HFF-Myc (cell line): ENCODE measurements at places on chromosomes 2 and 18.

GRCh38 chr18:941331-941730, 36.7 kb downstream of the ADCYAP1 start:
- DNase-seq = no peak

- no peak for DNase-seq
Observed at GRCh38 chr2:136787970-136788369, 22.6 kb downstream of the THSD7B start.

- no peak for DNase-seq
Observed at GRCh38 chr18:38909972-38910371, 1344.4 kb upstream of the CELF4 start.

- no peak for DNase-seq
Observed at GRCh38 chr2:20225294-20226151, 593 bp upstream of the SDC1 start.

- DNase-seq = no peak
Observed at GRCh38 chr2:150182566-150183235, 304.8 kb downstream of the RND3 start.

DNA sequence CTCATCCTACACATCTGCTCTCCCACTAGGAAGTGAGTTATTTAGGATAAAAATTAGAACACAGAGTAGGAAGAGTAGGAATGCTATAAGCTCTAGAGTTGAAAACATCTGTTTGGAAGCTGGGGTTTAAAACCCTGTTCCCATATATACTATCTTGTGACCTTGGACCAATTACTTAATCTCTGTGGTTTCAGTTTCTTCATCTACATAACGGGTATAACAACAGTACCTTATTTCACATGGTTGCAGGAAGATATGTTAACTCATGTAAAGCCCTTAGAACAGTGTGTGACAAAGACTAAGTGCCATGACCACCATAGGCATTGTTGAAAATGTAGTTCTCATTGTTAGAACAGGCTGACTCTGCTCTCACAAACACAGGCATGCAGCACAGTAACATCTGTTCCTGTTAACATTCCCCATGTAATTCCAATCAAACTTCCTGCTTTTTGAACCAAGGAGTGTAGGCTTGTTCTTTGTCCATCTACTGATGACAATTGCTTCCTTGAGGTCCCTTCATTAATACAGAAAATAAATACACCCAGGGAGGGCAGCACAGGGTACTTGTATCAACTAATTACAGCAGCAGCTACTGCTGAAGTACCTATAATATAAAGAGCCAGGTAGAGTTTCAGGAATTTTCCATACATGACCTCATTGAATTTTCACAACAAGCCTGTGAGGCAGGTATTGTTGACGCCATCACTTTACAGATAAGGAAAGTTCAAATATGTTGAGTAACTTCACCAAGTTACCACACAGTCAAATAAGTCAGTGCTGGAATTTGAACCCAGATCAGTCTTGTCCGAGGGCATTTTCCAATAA, 204.2 kb downstream of the L3MBTL4 start:
- DNase-seq = no peak

DNA sequence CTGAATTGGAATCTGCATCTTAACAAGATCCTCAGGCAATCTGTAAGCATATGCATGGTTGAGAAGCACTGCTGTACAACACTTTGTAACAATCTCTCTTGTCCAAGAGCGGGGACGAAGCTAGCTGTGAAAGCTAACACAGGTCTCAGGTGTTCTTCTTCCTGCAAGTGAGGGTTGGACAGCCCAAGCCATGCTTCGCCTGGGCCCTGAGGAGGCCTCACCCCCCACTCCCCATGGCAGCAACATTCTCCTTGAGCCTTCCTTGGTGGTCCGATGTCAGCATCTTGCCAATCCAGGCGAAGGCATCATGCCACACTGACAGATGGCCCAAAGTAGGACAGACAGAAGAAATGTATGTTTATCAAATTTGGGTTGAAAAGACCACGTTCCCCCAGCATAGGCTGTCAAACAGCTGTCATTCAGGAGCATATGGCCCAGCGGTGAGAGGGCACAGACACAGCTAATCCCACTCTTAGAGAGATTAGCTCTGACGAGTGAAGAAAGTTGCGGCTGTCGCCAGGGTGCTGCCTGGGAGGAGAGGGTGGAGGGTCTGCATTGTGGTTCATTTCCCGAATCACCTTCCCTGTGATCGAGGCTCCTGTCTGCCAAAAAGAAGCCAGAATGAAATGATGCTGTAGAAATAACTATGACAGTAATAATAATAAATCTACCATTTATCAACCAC, 344.7 kb downstream of the MYCN start:
- no peak for DNase-seq

DNA sequence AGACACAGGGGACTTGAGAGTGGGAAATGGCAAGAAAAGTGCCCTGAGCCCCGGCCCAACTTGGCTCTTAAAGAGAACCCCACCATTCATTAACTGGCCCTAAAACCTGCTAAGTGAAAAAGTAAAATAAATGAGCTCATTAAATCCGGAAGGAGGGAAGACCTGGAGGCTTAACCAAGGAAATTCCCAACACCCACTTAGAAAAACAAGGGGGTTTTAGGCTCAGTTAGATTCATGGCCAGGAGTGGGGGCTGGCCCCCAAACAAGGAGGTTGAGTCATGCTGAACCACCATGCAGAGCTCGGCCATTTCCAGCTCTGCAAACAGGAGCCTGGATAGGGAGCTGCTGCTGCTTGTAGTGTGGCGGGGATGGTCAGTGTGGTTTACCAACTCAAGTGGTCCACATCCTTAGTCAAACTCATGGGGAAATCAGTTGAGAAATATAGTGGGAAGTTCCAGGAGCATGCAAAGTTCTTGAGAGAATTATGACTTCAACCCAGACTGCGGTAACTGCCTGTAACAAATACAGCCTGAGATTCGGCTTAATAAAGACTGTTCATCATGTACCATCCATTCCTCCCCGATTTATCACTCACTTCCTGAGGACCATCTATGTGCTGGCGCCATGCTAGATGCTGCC, 39.7 kb upstream of the MRPL19 start:
- DNase-seq = no peak

GRCh38 chr2:59427980-59428379, 1125.5 kb downstream of the BCL11A start:
- no peak for DNase-seq

DNA sequence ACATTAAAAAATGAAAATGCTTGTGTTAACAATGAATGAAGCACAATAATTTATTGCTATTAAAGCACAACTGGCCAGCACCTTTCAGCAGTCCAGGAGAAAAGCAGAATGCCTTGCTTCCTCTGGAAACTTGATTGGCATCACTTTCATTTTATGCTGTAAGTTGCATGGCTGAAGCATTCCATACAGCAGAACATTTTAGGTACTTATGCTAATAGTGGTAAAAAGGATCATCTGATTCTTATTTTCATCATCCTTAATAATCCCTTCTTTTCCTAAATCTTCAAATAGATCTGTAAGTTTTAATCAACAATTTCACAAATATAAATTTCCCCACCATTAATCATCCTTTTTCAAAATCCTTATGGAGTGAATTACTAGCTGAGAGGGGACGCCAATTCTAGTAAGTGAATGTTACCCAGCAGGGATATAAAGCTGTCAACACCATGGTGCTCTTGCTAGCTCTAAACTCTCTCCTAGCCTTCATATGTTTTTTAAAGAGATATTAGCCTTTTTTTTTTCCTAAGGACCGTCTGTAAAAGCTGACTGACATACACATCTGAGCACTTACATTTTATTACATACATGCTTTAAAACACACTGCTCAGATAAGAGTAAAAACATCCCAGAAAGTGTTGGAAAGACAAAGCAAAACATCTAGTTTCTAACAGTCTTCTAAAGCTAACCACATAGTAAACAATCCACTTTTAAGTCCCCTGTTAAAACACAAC, 5.3 kb downstream of the SATB2 start:
- DNase-seq = no peak

DNA sequence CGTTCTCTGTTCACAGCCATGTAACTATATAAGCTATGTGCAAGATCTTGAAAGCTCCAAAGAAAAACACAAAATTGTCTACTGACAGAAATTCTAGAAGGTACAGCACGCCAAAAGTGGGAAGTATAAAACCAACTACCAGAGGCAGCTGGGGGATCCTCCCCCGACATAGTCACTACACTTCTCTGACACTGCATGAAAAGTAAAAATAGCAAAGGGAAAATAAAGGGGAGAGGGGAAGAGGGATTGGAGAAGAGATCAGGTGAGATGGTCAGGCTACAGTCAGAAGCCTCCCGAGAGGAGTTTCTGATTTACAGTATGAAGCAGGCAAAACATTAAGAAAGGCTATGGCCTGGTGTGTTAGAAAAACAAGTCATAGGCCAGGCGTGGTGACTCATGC, 39.8 kb upstream of the PCBP1 start:
- DNase-seq = no peak

- no peak for DNase-seq
Observed at GRCh38 chr18:45549290-45549689, 66.0 kb upstream of the SLC14A2 start.

DNA sequence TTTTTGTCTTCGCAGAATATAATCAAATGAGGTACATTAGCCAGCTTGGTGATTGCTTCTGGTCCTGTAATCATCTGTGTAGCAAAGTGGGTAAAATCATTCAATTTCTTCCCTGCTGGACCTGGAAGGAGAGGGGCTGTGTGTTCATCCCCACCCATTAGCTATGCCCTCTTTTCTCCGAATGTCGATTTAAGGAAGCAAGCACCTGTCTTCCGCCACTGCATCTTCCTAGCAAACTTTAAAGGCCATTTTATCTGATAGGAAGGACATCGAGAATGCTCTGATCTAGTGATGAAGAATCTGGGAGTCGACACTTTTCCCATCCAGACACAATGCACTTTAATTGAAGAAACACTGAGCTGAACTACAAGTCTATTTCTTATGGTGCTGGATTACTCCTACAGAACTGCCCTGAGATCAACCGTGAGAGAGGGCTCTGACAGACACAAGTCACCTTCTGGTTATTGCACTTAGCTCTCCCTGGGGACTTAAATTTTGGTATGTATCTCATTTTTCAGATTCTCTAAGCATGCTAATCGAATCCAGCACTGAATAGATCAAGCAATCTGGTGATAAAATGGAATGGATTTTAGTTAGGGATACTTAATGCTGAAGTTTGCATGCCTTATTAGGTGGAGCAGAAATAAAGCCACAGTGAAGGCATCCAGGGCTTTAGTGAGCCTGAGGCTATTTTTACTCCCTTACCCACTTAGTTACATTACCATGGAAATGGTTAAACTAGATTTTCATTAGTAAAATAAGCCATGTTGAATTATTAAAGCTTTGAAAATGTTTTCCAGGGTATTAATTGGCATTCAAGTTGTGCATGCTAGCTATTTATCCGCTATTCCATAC, 1.3 kb downstream of the NYAP2 start:
- DNase-seq = no peak

GRCh38 chr2:47675196-47675825, 107.6 kb upstream of the MSH6 start:
- DNase-seq = no peak

- no peak for DNase-seq
Observed at GRCh38 chr18:24366328-24366727, 31.3 kb downstream of the OSBPL1A start.

GRCh38 chr18:54561706-54562267, 29.3 kb upstream of the DYNAP start:
- no peak for DNase-seq

DNA sequence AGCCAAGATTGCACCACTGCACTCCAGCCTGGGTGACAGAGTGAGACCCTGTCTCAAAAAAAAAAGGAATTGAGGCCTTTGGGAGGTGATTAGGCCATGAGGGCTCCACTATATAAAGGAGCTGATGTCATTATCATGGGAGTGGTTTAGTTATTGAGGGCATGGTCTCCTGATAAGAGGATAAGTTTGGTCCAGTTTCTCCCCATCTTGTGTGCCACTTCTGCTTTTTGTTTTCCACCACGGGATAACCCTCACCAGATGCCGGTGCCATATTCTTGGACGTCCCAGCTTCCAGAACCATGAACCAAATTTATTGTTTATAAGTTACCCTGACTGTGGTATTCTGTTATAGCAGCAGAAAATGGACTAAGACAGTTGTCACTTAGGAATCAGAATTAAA, 125.8 kb downstream of the C1D start:
- no peak for DNase-seq

GRCh38 chr18:35730691-35731370, 149.3 kb downstream of the GALNT1 start:
- DNase-seq = no peak

DNA sequence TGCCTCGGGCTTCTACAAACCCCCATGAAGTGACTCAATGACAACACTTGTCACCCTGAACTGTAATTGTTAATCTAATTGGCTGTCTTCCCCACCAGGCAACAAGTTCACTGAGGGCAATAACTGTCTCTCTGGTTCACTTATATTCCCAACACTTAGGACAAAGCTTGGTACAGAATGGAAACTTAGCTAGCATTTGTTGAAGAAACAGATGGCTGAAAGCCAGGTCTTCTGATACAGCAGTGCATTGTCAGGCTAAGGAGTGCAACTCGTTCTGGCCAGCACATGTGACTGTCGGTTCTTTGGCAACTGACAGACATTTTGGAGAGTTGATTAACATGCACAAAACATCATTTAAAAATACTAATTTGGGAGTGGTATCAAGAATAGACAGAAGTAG, 14.6 kb upstream of the DNAJC27 start:
- no peak for DNase-seq
